Stimulated activated CD4-positive, alpha-beta T cell treated with anti-CD3 and anti-CD28 coated beads, Interleukin-1b, Interleukin-23, amount 100 ng/mL, for 48 hours (primary cell): ENCODE measurements at places on chromosomes 5 and 9.

GRCh38 chr9:78866207-78867132 is 569.5 kb downstream of the PSAT1 start:
- no peak for DNase-seq

DNA sequence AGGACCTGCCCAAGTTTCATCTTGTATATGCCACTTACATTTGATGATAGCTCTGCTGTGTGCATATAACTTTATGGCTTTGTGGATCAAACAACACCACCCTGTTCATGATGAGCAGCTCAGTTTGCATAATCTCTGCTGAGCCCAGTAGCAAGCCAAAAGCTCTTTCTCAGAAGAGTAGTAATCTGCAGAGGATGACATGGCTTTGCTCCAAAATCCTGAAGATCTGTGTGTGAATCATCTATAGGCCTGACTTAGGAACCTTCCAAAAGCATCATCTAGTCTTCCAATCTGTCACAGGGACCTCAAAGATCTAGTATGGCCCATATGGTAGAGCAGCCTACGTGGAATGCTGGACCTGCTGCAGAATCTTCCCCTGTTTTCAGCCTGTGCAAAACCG is 394.6 kb downstream of the PSAT1 start:
- DNase-seq, result no peak

GRCh38 chr9:111649016-111649415 is 12.4 kb upstream of the GNG10 start:
- DNase-seq, result no peak

GRCh38 chr9:36151316-36152210 is 15.0 kb downstream of the GLIPR2 start:
- peak; percentile 89 for DNase-seq

DNA sequence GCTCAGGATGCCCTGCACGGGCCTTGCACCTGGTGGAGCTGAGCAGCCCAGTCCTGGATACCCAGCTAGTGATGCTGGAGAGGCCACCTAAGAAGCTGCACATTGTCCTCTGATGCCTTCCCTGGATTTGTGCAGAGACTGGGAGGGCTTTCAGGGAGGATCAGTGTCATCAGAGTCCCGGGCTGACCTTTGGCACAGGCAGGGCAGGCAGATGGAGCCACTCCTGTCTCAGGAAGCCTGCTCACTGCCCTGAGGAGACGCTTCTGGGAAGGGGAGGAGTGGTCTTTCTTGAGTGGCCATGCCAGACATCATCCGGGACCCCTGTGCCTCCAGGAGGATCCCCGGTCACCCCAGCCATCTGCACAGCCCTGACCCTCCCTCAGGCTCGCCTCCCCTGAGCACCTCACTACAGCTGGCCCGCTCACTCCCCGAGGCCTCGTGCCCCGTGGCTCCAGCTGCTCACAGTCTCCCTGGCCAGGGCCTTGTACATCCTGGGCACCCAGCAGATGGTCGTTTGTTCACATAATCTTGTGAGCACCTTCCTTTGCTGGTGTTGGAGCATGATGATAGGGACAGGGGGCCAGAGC is 47.2 kb upstream of the FCN2 start:
- DNase-seq, result no peak

- no peak for DNase-seq
These were observed 74.8 kb downstream of the ICE1 start for GRCh38 chr5:5497152-5497788.

- DNase-seq, result no peak
These were observed 4.5 kb downstream of the WHRN start for GRCh38 chr9:114500697-114501292.

DNA sequence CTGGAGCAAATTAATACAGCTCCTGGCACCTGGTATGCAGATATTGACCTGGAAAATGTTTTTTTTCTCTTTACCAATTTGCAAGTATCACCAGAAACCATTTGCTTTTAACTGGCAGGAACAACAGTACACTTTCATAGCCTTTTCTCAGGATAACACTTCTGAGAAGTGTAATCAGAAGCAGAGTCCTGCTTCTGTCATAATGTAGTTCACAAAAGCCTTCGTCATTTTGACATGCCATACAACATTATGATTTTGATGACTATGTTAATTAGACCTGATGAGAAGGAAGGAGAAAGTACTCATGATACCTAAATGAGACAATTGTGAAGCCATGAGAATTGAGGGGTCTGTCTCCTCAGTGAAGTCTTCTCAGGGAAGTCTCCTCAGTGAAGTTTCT is 41.1 kb upstream of the CARTPT start:
- DNase-seq, result no peak

DNA sequence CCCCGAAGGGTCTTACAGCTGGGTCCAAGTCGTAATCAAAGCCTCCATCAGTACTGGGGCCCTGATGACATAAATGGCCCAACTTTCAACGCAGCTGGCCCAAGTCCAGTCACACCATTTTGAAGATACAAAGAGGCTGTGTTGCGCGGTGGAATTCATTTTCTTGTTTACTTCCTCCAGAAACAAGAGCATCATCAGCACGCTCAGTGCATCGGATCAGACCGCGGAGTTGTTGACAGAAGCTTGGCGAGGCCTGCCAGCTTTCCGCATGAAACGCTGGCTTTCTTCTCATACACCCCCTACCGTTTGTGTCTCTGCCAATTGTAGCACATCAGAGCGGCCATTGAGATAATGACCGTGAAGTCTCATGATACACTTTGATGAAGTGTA is 101.7 kb upstream of the SPATA31D4 start:
- DNase-seq, result no peak

- no peak for DNase-seq
These were observed 43.7 kb downstream of the CDH6 start for GRCh38 chr5:31237174-31237573.

GRCh38 chr9:8845376-8845775 is 1045.8 kb upstream of the DMAC1 start:
- no peak for DNase-seq

GRCh38 chr9:120876842-120877240 is at the start of gene PHF19:
PHF19 (minus strand) TSS chr9:120877188; CDS start chr9:120874741, 2,447 bp downstream.
- peak; percentile 59 for DNase-seq

DNA sequence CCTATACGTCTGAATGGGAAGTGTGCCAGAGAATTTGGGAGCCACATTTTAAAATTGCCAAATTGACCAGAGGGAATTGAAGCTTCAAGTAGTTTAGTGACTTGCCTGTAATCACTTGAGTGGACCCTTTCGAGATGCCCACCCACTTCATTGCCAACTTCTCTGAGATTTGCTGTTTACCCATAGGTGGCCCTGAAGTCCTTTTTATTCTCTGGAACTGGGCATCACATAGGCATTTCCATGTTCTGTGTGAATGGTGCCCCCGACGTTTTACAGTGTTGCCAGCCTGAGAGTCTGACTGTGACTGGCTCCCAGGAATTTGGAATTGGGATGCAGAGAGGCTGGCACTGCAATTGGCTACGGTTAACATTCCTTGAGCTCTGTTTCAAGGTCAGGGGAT is 158.6 kb downstream of the SEMA6A start:
- DNase-seq, result no peak

DNA sequence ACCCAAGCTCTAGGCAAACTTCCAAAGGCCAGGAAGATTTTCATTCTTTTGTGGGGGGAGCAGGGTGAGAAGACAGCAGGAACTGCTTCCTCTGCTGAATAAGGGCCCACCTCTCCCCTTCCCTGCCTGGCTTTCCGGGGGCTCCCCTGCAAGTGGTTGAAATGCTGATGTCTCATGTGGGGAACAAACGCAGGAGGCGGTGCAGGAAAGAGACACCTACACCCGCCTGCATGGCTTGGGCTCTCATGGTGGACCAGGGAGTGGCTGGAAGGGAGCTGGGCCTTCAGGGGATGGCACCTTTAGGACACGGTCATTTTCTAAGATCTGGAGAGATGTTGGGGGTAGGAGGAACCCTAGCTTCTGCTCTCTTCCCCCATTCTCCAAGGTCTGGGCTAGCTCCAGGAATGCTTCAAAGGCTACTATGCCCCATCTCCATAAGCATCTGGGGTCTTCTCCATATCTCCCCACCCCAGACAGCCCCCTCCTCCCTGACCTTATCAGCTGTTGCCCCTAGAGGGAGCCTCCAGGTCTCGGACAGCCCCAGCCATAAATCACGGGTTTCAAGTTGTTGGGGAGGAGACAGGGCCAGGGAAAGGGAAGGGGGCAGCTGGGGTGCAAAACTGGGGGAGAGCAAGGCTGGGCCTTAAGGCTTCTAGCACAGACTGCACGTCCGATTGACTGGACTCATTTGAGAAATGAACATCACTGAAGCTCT is 76.6 kb downstream of the PSD2 start:
- DNase-seq, result no peak

DNA sequence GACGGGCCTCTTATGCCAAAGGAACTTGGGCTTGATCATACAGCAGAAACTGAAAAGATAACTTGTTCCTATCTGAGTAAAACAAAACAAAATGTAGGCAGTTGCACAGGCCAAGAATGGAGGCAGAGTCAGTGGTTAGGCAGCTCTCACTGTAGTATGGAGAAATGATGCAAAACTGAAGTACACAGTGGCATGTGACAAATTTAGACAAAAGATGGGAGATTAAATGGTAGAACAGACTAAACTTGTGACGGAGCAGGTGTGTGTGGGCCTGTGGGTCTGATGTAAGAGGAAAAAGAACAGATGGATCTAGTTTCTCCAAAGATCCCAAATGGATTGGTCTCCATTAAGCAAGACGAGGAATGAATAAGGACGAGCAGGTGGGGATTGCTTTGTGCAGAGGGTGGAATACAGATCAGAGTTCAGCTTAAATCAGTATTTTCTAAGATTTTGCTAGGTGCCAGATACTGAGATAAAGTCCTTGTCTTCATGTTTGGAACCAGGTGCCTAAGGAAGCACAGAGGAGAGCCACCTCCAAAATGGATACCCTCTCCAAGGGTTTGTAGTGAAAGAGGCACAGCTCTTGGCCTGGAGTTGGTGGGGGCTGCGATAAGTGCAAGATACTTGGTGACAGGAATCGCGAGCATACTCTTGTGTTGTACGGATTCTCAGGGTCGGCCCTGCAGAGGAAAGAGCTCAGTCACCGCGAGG is 722 bp upstream of the DCP2 start:
- no peak for DNase-seq

DNA sequence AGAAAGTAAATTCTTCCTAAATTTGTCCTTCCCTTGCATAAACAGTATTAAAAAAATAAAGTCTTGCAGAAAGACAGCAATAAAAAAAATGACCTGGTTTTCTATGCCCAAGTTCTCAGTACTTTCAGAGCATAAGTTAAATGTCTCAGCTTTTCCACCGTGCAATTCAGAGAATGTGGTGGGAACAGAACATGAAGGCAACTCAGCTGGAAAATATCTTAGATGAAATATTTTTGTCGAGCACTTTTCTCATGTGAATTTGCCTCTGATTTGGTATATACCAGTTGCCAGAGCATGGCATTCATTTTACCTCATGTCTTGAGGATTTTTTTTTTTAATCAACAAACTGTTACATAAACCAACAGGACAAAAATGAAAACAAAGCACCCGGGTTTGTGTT is 176.1 kb downstream of the CETN3 start:
- DNase-seq, result no peak

DNA sequence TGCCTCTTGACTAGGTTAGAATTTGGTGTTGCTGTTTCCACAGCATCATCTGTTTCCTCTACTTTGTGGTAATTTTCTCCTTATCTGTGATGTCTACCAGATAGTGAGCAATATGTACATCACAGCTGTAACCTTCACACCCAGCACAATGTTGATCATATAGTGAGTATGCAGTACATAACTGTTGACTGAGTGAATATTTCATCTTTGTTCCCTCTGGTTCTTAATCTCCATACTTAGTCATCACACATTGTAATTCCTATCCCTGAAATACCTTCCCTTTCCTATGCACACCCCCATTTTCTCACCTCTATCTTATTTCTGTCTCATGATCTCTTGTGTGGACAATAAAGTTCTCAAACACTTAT is 115.9 kb downstream of the KIF4B start:
- DNase-seq, result no peak

DNA sequence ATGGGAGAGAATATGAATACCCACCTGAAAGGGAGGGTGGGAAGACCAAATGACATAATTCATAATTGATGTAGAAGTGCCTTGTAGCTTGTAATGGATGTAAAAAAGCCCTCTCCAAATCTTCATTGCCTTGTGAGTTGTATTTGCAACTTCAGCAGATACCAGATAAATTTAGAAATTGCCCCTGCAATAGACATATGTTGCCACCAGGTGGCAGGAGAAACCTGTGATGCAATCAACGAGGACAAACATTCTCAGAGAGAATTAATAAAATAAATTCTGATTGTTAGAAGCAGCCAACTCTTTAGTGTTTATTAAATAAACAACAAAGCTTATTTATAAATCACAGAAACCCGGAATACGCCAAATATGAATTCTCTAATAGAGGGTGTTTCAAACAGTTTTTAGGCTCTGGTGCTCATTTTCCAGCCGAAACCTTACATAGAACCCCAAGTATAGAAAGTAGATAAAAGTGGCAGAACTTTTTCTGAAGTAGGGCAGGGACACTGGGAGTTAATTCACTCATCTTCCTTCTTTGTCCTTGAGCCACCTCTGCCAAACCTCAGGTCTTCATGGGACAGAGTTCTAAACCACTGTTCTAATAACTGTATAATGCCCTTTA is 147.8 kb downstream of the TMEM38B start:
- DNase-seq, result peak; percentile 13

DNA sequence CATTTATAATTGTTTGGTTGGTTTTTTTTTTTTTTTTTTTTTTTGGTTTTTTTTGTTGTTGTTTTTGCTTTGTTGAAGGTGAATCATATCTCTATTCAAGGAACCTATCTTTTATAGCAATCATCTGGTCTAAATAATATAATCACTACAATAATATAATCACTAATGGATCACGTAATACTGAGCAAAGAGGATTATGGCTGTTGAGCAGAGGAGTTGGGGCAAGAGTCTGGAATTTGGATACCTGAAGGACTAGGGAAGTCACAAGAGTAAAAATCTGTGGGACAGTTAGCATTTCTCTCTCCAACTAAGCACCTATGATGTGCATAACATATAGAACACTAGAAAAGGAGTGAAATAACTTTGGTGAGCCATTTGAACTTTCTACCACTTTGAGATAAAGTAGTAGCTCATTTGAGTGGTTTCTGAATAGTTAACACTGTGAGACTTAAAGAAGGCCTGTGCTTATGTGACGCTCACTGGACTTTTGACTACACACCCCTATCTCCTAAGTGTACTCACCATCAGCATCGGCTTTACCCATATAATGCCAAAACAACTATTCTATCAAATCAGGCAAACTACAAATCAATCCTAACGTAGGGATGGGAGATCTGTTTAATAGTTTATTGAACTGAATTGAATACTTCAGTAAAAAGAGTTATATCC is 564.9 kb upstream of the TUSC1 start:
- no peak for DNase-seq
